Suppressor macrophage (primary cell): ENCODE measurements at places on chromosomes 6 and 20.

DNA sequence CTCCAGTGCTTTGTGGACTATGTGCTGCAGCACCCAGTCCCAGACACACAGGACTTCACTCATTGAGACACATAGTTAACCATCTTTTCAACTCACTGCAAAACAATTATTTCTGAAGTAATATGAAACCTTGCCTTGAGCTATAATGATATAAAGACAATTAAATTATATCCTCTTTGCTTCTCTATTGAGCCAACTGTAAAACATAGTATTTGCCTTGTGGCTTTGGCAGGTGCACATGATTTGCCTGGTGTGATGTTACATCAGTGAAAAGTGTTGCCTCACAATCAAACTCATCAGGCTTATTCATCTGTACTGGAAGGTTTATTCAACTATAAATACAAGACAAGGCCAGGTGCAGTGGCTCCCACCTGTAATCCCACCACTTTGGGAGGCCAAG is 80.6 kb downstream of the NCOA7 start:
- DNase-seq: no peak

DNA sequence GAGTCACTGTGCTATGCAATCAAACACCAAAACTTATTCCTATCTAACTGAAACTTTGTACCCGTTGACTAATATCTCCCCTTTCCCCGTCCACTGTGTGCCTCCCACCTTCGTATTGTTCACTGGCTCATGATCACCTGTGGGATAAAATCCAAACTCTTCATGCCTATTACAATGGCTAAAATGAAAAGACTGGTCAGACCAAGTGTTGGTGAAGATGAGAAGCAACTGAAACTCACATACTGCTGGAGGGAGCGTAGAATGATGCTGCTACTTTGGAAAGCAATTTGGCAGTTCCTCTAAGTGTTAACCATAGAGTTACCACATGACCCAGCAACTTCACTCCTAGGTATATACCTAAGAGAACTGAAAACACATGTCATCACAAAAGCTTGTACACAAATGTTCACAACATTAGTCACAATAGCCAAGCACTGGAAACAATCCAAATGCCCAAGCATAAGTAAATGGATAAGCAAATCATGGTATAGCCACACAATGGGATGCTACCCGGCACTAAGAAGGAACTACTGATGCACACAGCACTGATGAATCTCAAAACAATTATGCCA is 13.1 kb downstream of the RPS10 start:
- DNase-seq: no peak

- no peak for DNase-seq
These were observed 18.4 kb downstream of the SLC22A23 start for GRCh38 chr6:3438190-3439167.

DNA sequence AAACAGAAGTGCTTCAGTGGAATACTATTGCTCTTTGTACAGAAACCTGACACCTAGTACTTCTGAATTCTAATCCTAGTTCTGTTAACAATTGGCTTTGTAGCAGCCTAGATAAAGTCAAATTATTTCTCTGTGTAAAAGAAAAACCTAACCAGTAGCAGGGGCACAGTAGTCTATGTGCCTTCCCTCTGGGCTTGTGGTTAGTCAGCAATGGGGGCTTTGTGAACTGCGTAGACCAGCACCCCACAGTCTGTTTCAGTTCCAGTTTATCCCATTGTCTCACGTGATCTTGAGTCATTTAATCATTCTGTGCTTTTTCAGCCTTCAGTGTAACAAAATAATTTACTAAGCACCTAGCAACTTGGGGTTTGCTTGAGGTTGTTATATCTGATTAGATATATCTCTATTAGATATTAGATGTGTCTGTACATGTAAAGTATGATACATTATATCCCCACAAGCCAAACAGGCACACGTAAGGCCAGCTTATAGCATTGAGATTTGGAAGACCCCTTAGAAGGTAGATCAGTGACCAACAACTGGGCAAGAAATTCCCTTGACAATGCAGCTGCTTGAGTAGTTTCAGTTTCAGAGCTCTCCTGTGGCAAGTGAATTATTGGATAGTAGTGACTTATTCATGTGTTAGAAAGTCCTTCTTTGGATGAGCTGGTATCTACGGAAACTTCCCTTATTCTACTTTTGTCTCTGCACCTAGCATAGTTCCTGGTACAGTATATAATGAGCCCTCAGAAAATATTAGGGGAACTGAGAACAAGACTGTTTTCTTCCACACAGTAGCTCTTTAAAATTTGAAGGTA is 27.9 kb upstream of the CCR6 start:
- DNase-seq: peak; percentile 63

GRCh38 chr6:37171201-37171969 is 1.4 kb downstream of the PIM1 start:
- DNase-seq: peak; percentile 19

DNA sequence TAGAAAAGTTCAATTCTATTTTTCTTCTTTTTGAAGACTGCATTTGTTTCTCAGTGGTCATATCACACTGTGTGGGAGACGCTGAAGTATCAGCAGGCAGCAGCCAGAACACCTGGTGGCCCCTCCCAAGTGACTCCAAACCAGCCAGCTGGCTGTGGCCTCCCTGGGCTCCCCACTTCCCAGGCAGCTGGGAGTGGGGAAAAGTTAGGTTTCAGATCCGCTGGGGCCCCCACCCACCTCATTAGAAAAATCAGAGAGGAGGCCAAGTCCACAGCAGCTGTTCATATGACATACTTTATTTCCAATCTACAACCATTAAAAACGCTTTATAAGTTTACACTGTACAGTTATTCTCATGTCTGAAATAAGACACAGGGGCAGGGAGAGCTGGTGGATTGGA is 3.6 kb upstream of the DSN1 start:
- no peak for DNase-seq
